Cortex of kidney (tissue), 1 donor: ENCODE measurements at places on chromosomes 16 and 17.

DNA sequence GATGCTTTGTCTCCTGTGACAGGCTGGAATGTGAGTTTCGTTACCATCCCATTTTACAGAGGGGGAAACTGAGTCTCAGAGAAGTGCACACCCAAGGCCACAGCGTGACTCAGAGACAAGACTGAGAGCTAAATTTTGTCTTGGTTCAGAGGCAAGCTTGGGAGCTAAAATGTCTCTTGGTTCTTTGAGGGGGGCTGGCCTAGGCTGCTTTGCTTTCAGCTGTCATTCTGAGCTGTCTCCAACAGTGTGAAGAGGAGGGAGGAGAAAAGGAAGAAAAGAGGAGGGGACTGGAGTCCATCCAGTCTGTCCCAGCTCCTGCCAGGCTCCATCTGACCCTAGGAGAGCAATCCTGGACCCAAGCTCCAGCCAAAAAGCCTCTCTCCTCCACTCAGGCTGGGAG is at the start of gene CLEC19A:
Gene CLEC19A, plus strand, starts transcription at position 301 of the 400 bp plus-strand sequence. CDS start 121 bp downstream, outside the sequence.
- DNase-seq: no peak

GRCh38 chr16:50289950-50290764 is 23.8 kb downstream of the ADCY7 start:
- DNase-seq: no peak

DNA sequence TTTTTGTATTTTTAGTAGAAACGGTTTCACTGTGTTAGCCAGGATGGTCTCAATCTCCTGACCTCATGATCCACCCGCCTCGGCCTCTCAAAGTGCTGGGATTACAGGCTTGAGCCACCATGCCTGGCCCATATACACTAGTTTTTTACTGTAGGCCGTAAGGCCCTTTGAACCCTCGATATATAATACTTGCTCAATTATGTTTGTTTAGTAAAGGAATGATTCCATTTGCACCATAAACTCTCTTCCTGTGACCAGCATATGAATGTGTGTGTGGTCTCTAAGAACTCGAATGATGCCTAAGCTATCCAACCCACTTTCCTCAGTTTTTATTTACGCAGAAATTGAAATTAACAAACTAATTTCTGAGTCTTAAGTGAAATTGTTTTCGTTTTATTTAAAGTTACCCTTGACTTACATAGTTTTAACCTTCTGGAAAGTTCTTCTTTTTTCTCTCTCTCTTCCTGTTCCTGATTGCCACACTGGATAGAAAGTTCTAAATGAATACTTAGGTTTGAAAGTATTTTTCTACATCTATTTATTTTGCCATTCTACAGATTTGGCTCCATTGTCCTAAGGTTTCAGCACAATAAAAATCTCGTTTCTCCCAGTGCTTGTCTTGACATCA is 37.9 kb downstream of the PIGL start:
- DNase-seq: no peak

DNA sequence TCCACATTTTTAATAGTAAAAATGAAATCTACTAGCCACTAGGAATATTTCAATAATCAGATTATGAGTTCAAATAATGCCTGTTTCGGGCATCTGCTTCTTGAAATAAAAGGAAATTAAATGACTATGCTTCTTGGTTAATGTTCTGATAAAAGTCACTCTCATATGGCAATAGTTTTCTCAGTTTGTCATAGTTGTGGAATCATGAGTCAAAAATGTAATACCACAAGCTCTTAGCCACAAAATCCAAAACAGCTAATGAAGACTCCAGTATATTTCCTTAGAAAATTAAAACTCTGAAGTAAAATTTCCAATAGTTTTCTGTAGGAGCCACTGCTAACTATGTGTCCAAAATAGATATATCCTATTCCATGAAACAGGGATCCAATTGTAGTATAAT is 676.3 kb upstream of the CDH8 start:
- no peak for DNase-seq

DNA sequence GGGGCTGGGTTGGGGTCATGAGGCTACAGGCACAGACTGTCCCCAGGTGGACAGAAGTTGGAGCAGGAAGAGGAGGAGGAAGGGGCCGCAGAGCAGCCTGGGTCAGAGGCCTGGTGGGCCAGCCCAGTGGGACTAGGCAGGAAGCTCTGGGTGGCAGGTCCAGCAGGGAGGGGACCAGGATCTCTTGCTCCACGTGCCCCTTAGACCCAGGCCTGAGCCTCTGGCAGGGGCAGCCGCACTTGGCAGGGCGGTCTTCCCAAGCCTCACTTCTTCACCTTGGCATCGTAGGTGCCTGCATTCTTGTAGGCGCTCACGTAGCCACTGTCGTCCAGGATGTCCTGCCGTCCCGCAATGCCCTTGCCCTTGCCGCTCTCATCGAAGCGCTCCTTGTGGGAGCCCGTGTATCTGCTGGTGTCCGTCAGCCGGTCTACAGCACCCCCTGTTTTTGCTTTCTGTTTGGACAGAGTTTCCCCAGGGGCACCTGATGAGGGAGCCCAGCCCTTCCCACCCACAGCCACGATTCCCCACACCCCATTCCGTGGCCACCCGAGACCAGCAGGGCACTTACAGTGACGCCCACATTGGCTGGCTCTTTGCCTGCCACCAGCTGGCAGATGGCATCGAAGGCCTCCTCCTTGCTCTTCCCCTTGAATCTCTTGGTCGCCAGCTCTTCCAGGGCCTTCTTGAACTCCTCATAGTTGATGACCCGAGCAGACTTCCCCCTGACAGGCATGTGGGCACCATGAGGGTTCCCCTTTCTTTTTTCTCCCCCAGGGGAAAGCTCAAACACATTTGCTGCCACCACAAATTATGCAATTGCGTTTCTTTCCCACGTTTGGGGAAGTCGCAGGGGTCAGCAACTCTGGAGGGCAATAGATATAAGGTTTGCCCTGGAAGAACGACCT is 3.1 kb downstream of the TPPP3 start:
- no peak for DNase-seq

DNA sequence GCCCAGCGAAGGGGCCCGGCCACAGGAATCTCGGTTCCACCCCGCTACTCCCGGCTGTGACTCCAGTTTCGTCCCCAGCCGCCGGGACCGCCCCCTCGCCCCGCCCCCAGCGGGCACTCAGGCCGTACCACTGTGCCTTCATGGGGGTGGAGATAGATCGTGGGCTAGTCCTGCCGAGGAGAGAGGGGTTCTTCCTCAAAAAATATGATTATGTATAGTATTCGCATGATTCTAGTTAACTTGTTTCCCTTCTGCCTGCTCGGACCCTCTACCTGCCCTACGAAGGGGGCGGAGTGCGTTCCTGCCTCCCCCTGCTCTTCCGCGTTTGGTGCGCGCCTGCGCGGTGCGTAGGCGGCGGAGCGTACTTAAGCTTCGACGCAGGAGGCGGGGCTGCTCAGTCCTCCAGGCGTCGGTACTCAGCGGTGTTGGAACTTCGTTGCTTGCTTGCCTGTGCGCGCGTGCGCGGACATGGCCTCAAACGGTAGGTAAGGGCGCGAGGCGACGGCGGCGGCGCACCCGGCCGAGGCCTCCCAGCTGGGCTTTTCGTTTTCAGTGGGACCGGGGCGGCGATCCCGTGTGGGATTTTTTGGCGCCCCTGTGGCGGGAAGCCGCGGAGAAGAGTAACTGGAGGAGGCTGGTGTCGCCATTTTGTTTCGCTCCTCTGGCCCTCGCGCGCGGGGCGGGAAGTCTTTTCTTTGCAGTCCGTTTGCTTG is at the start of gene FUS:
Gene FUS, plus strand, starts transcription at position 393 of the 713 bp plus-strand sequence. Its CDS starts 76 bp downstream, at position 469.
- DNase-seq: peak; percentile 57

- DNase-seq: no peak
Measured at GRCh38 chr17:36864827-36865430, 72.3 kb upstream of the LHX1 start.

- no peak for DNase-seq
Measured at GRCh38 chr17:77282524-77283515, 142.1 kb downstream of the SEC14L1 start.

DNA sequence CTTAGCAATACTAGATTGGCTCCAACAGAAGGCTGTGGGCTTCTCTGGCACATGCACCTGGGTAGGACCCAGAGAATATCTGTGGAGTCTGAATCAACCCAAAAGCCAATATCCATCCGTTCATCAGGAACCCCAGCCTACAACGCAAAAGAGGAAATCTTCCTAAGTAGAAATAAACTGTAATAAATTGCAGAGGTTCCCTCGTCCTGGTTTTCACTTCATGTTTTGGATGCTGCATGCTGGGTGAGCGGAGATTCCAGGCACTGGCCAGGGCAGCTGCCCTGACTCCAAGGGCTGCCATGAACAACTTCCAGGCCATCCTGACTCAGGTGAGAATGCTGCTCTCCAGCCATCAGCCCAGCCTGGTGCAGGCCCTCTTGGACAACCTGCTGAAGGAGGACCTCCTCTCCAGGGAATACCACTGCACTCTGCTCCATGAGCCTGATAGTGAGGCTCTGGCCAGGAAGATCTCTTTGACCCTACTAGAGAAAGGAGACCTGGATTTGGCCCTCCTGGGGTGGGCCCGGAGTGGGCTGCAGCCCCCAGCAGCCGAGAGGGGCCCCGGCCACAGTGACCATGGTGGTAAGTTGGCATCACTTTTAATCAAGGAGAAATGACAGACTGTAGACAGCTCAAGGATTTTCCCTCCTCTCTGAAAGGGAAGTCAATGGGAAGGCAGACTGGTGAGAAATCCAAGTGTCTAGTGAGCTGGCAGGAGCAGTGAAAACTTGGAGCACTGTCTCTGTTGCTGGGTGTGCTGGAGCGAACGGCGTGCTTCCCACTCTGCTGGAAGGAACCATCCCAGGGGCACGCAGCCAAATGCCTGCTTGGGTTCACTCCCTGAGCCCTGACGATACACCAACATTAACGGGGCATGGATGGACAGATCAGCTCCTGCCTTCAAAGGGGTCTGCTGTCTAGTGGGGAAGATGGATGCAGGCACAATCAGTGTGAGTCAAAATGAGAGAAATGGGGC is 10.7 kb upstream of the CIITA start:
- no peak for DNase-seq

DNA sequence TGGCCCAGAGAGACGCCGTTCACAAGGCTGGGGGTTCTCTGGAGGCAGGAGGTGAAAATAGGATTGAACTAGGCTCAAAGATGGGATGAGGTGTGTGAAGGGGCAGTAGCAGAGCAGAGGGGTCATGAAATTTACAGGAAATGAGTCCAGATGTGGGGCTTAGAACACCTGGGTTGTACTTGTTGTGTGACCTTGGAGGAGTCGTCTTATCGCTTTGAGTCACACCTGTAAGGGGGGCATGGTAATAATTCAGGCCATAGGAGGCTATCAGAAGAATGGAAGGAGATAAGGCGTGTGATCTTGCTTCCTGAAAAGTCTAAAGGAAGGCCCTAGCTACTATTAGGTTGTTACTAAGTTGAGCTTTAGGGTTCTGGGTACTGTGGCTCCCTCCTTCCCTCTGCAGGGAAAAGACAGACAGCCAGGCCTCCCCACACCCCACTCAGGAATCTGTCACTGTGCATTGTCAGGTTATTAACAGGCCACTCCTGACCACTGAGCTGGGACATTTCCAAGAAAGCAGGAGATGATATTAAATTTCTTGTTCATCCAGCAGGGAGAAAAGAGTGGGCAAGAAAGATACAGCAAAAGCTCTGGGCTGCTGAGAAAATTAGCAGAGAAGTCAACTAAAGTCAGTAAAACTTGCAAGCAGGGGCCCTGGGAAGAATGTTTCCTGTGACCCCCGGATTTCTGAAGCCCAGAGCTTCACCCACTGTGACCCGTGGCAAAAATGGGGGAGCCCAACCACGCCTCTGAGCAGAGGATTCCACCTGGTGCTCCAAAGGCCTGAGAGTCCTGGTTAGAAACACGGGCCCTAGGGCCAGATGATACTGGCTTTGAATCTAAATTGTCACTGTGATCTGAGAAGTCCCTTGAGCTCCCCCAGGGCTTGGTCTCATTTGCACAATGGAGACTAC is 6.0 kb upstream of the CDC42EP4 start:
- DNase-seq: no peak

DNA sequence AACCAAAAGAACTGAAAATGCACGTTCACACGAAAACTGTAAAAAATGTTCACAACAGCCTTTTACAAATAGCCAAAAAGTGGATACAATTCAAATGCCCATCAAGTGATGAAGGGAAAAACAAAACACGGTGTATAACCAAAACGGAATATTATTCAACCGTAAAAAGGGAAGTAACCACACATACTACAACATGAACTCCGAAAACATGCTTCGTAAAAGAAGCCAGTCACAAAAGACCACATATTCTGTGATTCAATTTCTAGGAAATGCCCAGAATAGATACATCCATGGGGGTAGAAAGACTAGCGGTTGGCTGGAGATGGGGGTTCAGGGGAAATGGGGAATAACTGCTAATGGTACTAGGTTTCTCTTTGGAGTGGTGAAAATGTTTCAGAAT is 81.5 kb upstream of the TRAP1 start:
- no peak for DNase-seq

GRCh38 chr17:16980813-16981731 is 9.2 kb upstream of the TNFRSF13B start:
- no peak for DNase-seq

- DNase-seq: no peak
Measured at GRCh38 chr16:52578829-52579498, 32.0 kb upstream of the TOX3 start.

GRCh38 chr16:26395700-26396099 is 671.0 kb upstream of the C16orf82 start:
- DNase-seq: no peak

DNA sequence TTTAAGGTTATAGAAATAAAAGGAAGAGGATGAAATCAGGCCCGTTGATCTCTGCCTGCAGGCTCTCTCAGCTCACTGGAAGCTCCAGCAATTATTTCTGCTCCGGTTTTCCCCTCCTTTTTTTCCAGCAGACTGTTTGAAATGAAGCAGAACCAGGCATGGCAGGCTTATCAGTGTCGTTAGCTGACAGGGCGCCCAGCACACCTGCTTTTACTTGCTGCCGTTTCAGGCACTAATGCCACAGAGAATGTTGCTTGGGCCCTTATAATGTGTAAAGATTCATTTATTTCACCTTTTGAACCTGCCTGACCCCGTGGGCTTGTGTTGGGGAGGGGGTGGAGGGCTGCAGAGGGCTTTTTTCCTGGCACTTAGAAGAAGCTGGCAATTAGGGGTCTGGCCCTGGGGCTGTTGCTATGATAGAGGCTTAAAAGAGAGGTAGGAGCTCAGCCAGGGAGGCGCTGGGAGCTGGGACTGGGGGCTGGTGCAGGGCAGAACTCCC is 108.1 kb downstream of the IRX3 start:
- DNase-seq: no peak

DNA sequence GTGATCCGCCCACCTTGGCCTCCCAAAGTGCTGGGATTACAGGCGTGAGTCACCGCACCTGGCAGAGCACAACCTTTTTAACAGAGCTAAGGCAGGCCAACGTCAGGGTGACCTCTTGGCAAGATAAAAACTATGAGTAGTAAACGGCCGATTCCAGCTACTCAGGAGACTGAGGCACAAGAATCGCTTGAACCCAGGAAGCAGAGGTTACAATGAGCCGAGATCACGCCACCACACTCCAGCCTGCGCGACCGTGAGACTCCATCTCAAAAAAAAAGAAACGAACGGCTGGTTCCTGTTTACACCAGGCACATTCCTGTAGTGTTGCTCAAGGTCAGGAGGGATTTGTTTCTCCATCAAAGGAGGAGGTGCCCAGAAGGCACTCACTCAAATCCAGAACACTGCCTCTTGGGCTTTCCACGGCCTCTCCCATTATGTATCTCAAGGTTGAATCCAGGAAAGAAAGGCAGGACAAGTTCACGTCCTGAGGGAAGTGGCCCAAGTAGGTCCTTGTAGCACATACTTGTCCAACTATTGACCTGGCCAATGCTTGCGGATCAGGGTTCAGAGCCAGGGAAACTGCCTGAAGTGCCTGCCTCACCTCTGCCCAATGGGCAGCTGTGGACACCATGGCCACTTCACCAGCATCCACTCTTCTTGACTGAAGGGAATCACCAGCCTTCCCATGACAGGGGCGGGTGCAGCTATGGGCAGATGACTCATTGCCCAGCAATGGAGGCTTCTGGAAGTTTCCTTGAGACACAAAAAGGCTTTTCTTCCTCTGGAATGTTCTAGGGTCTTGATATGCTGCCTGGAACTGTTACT is 13.5 kb downstream of the KNOP1 start:
- DNase-seq: no peak
